ENCODE measurements at places on chromosomes 1 and 21.
A peak's percentile ranks its signal among the peaks of the same experiment; 100 is the strongest.

GRCh38 chr1:175539986-175540385 lies 203.4 kb downstream of the TNR start:
- no peak for DNase-seq

- no peak for DNase-seq
Measured at GRCh38 chr1:194024659-194025058, 838.2 kb upstream of the B3GALT2 start.

DNA sequence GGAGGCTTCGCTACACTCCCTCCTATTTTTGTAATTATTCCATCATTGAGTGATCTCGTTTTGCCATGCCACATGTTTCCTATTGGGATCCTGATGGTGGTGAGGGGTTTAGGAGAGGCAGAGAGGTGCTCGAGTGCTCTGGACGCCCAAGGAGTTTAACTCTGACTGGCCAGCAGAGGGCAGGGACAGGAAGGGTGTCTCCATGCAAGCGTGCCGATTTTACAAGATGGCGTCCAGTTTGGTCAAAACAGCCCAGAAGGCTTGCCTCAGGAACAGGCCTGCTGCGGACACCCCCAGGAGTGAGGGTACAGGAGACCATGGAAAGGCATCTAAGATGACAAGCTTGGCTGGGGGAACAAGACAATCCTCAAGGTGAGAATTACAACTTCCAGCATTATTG lies 33.8 kb upstream of the KCNE2 start:
- DNase-seq: no peak

DNA sequence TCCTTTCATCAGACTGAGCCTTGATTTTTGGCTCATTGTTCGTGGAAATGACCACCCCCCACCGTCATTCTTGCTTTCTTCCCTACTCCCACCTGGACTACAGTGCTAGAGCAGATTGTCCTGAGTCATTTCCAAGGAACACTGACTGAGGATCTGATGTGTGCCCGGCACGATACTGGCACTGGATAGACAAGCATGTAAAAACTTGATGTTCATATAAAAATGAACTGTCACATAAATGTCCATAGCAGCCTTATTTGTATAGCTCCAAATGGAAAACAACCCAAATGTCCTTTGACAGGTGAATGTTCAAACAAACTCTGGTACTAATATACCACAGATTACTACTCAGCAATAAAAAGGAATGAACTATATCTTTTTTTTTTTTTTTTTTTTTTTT lies 18.6 kb upstream of the SLC45A3 start:
- no peak for DNase-seq

DNA sequence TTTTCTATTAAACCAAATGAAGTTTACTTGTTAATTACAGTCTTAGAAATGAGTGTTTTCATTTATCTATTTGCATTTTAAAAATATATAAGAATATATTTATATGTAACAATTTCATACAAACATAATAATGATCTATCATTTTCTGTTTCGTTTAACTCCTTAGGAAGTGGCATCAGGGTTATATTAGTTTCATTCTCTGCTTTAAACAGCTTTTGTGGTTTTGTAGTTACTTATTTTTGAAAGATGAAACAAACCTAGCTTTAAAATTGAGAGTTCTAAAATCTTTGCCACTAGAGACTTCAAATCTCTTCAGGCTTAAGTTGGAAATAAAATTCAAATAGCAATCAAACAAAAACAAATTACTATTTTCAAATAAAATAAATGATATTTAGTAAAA lies 2110.6 kb downstream of the MRPL39 start:
- no peak for DNase-seq

DNA sequence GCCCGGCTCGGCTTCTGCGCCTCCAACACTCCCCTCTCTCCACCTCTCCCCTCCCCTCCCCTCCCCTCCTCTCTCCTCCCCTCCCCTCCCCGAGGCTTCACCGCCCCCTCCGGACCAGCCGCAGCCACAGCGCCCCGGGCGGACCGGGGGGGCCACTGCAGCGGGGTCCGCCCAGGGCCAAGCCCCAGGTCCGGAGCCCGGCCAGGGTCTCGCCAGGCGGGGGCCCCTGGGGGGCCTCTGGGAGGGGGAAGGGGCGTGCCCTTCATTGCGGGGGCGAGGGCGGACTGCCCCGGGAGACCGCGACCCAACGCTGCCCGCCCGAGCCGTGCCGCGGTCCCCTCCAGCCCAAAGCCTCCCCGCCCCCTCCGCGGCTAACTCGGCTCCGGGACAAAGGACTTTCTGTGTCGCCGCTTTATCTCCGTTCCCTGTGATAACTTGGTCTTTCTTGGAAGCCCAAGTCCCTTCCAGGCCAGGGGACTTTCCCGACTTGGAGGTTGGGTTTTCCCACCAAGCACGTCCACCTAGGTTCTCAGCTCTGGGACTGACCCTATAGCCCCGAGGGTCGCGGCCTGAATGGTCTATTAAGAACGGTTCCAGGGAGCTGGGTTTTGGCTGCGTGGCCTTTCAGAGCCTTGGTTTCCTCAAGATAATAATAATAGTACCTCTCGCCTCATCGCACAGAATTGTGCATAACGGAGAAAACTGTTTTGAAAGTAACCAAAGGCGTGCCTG lies at the start of gene UBQLN4:
UBQLN4 (minus strand) TSS at position 31 of the 732 bp plus-strand sequence. CDS start 97 bp downstream, outside the sequence.
- DNase-seq: peak; percentile 85

GRCh38 chr1:29674627-29675326 lies 438.5 kb downstream of the PTPRU start:
- no peak for DNase-seq

- DNase-seq: no peak
Measured at GRCh38 chr21:24225431-24225830, 1381.8 kb downstream of the MRPL39 start.

DNA sequence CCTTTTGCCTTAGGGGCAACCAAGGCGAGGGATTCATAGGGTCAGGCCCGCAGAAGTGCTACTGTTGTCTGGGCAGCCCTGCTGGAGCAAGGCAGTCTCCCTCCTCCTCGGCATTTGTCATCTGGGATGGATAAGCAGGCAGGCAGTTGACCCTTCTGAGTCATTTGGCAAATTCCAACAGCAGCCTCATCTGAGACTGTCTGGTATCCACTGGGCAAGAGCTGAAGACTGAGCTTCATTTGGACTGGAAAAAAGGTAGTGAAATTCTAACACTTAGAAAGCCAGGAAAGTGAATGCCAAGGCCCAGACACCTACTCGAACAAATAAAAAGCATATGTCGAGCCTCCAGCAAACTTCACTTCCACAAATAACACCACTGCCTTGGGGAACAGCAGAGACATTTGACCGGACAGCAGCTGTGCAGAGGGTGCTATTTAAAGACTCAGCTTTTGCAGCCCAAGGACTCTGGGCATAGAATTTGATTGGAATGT lies 4.0 kb upstream of the ZBTB40 start:
- DNase-seq: no peak

DNA sequence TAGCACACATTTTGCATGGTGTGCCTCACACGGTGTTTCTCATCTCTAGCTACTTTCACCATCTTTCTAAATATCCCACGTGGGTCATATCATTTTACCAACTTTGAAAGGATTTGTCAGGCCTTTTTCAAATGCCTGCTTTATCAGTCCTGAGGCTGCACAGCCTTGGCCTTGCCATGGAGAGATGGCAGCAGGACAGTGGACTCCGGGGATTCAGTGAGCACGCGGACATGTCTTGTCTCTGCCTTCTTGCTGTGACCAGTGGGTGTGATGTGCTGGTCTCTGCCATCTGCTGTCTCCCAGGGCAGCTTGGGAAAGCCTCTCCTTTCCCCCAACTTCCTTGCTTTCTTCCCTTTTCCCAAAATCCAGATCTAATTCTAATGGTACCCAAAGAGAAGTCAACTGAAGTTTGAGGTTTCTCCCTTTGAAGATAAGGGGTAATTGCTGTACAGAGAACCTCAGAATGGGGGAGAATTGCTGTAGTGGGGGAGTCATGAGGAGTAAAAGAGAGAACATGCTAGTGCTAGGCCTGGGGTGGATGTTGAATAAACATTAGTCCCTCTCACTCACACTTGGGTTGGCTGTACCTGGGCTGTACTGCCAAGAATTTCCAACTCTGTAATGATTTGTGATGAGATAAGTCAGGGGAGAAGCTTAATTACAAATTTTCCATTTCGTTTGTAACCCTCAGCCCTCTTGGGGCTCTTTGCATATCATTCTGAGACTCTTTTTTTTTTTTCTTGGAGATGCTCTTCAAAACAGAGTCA lies 99.5 kb downstream of the GALNT2 start:
- DNase-seq: no peak

- DNase-seq: no peak
Measured at GRCh38 chr1:2132222-2133038, 62.1 kb downstream of the FAAP20 start.

GRCh38 chr1:119097380-119097779 lies 43.1 kb downstream of the WARS2 start:
- no peak for DNase-seq

DNA sequence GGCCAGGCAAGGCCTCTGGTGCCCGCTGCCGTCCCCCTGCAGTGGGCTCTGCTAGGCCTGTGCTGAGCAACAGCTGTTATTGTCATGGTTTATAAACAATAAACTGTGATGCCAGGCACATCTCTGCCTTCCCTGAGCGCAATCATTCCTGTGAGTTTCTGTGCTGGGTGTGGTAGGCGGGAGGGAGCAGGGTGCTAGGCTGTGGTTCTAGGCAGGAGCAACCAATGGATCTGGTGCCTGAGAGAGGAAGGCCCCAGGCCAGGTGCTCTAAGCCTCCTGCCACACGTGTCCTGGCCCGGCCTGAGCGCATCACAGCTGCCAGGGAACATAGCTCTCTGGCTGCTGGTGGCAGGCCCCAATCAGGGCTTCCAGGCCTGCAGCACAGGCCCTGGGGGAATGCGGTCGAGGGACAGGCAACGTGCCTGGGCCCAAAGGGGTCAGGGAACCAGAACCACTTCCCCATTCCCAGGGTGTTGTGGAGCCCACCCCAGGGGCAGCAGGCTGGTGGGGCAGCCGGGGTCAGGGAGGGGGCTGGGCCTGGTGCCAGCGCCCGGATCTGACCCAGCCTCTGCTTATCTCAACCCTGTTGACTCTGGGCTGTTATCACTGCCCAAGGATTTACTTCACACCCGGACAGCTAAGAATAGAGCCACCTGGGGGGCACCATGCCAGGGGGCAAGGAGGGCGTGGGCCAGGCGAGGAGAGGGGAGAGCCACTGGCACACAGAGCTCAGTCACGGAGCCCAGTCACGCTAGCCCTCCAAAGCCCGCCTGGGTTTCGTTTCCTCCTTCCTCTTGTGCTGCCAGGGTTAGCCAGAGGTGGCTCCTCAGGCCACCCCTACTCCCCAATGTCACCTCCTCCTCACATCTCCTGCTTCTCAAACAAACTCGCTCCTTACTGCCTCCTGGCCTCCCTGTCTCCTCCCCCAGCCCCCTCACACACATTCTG lies 11.5 kb downstream of the TRIM46 start:
- no peak for DNase-seq

- no peak for DNase-seq
Measured at GRCh38 chr1:12601700-12602658, 16.0 kb downstream of the DHRS3 start.

- no peak for DNase-seq
Measured at GRCh38 chr1:115829023-115829674, 11.8 kb downstream of the NHLH2 start.

DNA sequence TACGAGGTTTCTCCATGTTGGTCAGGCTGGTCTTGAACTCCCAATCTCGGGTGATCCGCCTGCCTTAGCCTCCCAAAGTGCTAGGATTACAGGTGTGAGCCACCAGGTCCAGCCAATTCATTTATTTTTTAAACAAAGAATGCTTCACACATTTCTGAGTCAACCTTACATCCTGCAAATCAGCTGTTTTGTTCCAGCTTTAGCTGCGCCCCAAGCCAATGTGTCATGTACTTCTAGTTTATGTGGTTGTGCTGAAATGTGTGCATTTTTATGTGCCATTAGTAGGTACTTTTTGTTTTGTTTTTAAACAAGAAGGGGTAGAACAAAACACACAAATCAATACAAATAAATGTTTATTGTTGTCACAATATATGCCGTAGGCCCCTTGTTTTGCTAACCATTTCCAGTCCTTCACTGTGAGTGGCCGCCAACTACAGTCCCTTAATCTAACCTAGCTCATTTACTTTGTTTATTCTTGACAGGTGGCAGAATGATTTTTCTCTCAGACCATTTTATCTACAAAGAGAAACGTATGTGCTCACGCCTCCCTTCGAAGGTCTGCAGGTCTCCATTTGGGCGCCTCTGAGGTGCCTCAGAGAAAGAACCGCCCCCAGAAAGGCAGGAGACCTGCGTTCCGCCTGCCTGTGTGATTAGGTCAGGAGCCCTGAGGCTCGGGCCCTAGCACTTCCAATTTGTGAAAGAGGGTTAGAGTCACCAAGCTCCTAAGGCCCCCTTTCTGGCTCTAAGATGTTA lies 2.8 kb upstream of the CASQ2 start:
- DNase-seq: no peak

GRCh38 chr1:77385551-77385950 lies 103.7 kb downstream of the AK5 start:
- no peak for DNase-seq

DNA sequence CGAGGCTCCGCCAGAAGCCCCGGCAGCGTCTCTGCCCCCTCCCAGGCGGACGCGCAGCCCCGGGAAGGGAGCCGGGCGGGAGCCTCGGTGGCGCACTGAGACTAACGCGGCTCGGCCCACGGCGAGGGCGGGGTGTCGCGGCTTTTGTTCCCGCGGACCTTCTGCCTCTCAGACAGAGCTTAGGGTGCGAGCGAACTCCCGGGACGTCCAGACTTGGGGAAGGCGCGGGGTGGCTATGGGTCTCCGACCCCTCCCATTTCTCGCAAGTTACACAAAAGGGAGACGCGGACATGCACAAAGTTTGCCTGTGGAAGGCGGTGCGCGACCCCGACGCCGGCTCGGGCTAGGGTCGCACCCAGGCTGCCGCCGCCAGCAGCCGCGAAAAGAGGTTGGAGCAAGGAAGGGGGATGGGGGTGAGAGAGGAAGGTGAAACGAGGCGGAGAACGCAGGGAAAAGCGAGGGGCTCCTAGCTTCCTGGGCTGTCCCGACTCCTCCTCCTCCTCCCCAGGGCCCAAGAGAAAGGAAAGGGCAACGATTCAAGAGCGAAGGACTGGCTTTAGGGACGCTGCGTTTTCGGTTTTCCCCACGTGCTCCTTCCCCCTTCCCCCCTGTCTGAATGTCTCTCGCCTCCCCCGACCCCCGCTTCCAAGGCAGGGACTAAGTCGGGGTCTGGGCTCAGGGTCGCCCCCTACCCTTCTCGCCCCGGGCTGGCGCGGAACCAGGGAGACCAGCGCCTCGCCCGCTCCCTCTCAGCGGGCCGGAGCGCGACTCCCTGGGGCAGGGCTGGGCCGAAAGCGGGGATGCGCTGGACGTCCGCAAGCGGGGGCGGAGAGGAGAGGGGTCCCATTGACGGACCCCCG lies 729 bp downstream of the APP start:
- no peak for DNase-seq

DNA sequence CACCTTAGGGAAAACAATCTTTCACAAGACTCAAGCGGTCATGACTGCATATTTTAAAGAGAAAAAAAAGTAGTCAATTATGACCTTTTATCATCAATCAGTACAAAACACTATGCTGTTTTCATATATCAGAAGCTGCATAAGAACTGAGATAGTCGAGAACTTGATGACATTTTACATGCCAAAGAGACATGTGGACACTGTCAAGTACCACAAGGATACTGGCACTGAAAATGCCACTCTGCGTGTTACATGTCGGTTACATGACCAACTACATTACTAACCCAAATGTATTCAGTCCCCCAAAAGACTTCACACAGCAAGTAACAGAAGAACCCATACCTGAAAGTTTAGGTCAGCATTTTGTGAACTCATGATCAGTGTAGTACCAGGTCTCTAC lies 975.0 kb upstream of the ADGRL4 start:
- no peak for DNase-seq

- DNase-seq: peak; percentile 36
Measured at GRCh38 chr1:53327182-53327913, 522 bp downstream of the LRP8 start.

Data from CD4-positive, alpha-beta T cell treated with Interleukin-4 for 4 hours (primary cell).